ENCODE measurements at places on chromosomes 13 and 19. TPM values are rescaled to one million over a fixed set of nuclear protein-coding genes. Genes with fewer than 3 reads are reported as not detected.
A peak's percentile ranks its signal among the peaks of the same experiment; 100 is the strongest.

The SIGLEC12 gene
- not detected for total RNA-seq

The FAAP24 gene
- 1.6 TPM for total RNA-seq

GRCh38 chr13:50319635-50320255 is 304.5 kb downstream of the KCNRG start:
- no peak for DNase-seq

DNA sequence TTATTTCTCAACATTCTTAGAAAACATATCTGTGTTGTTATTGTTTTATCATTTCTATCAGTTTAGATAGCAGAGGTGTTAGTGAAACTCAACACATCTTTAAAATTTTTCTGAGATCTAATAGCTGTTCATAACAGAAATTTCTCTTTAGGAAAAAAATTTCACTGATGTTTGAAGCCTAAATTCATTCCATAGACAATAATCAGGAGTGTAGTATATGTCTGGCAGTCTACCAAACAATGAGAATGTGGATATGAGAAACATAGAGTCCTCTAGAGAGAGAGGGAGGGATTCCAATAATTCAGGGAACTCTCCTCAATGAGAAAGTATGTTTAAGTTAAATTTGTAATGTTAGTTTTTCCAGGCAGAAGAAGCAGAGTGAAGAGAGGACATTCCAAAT is 118.2 kb upstream of the EDNRB start:
- no peak for DNase-seq

DNA sequence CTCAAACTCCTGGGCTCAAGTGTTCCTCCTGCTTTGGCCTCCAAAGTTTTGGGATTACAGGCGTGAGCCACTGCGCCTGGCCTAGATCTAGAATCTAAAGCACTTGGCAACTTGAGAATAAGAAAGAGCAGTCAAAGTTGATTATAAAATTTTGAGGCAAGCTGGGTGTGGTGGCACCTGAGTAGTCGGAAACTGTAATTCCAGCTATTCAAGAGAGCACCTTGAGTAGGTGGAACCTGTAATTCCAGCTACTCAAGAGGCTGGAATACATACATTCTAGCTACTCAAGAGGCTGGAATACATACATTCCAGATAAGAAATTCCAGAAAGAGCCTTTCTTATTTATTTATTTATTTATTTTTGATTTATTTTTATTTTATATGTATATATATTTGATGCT is 8.3 kb upstream of the NAA16 start:
- no peak for DNase-seq

DNA sequence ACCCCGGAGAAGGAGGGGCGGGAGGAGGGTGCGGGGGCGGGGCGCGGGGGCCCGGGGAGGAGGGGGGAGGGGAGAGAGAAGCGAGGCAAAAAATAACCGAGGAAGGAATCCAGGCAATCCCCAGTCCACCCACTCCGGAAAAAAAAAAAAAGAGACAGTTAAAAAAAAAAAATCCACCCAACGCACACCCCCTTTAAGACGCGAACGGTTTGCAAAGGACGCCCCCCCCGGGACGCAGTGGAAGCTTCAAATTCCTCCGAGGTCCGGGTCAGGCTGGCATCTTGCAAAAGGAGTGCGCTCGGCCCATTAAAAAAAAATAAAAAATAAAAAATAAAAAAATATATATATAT is at the start of gene CACNA1A:
Gene CACNA1A, minus strand, starts transcription at position 9 of the 350 bp plus-strand sequence. CDS start 255 bp downstream, outside the sequence.
- DNase-seq, result peak; percentile 59

- no peak for DNase-seq
Measured at GRCh38 chr19:29544656-29545360, 19.0 kb downstream of the VSTM2B start.

The KLK3 gene
- not detected for total RNA-seq

- peak; percentile 50 for DNase-seq
Measured at GRCh38 chr19:35509861-35510625, 3.4 kb downstream of the DMKN start.

Measured in frontal cortex (tissue), 4 donors.